ENCODE measurements at places on chromosomes 5 and 9. TPM values are rescaled to one million over a fixed set of nuclear protein-coding genes. Genes with fewer than 3 reads are reported as not detected.

The NME5 gene
- total RNA-seq = 0.22 TPM

The TAF1L gene
- not detected for total RNA-seq

The LMX1B gene
- not detected for total RNA-seq

The ZNF782 gene
- total RNA-seq = 3.7 TPM

The SPINK9 gene
- not detected for total RNA-seq

The TAS2R1 gene
- not detected for total RNA-seq

The LTC4S gene
- total RNA-seq = 0.73 TPM

The ABCA1 gene
- 63.3 TPM for total RNA-seq

GRCh38 chr9:124742940-124743339 lies 28.2 kb downstream of the NR6A1 start:
- no peak for DNase-seq

GRCh38 chr5:116038817-116039216 lies 6.5 kb downstream of the ARL14EPL start:
- no peak for DNase-seq

GRCh38 chr5:3678801-3679200 lies 83.2 kb downstream of the IRX1 start:
- DNase-seq = no peak

DNA sequence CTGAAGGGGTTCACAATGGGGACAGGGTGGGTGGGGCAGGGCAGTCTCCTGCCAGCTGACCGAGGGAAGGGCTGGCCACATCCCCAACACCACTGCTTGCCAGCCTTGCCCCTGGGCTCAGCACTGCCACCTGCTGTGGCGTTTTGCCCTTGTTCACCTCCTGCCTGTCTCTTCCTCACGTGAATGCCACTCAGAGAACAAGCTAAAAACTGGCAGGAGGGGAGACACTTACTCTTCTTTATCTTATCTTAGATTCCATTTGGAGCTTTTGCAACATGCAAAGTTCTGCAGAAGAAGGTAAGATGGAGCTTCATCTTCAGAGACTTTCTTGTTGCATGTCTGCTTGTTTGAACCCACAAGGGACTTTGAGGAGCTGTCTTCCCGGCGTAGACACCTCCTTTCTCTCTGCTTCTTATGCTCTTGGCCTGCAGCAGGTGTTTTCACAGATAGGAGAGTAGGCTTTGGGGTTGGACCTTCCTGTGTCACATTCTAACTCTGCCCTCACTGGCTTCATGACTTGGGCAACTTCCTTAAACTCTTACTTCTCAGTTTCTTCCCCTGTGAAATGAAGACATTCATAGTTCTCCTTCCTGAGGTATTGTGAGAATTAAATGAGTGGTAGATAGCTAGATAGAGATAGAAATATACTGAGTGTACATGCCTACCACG lies 4.1 kb downstream of the LRSAM1 start:
- peak; percentile 75 for DNase-seq

- DNase-seq = peak; percentile 99
Measured at GRCh38 chr5:181223058-181223728, at the start of gene TRIM41. Gene TRIM41, plus strand, starts transcription at chr5:181223281. Its CDS starts 719 bp downstream, at chr5:181224000.

GRCh38 chr5:136000932-136001331 lies 27.9 kb upstream of the TGFBI start:
- DNase-seq = no peak

- no peak for DNase-seq
Measured at GRCh38 chr9:79107911-79108676, 463.7 kb upstream of the TLE4 start.

- DNase-seq = no peak
Measured at GRCh38 chr5:64788156-64788555, 19.4 kb downstream of the CWC27 start.

DNA sequence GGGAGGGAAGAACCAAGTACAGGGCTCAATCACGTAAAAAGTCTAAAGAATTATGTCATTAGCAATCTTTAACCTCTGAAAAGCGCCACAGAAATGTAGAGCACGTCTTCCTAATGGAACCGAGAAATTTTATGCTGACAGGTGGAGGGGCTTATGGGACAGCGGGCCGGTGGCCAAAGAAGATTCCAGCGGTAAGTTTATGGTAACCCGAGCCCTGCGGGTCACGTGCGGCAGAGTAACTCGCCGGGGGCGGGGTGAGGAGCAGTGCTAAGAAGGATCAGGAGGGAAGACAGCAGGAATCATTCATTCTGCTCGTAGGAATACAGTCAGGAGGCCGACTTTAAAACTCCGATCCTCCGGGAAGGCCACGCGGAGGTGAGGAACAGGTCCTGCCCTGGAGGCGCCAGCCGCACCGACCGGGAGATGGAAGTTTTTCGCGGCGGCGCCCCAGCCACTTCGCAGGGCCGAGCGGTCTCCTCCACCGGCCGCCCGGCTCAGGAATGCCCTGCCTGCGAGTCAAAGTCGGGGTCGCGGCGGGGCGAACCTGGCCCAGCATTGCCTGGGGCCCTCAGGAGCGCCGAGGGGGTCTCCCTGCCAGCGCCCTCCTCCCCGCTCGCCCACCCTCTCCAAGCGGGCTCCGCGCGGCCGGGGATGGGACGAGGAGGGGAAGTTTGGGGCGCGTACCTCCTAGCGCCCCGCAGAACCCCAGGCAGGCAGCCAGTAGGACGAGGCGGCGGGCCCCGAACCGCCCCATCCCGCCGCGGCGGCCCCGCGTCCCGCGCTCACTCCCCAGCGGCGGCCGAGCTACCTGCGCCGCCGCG lies 101.8 kb downstream of the ESM1 start:
- no peak for DNase-seq

DNA sequence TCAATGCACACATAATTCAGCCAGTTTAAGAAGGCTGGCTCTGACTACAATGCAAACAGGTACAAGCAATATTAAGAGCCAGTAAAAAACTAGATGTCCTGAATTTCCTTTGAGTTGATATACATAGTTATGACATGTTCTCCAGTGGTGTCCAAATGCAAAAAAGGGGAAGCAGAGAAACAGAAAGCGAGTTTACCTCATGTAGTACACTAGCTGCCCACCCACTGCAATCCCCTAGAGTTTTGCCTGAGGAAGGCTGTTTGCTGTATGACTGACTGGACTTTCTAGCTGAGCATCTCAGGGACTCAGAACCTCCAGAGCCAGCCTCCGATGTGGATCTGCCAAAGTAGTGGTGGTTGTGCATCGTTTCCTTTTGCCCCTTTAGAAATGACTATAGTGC lies 44.8 kb upstream of the SLC1A3 start:
- no peak for DNase-seq

GRCh38 chr5:160621526-160621925 lies 199.9 kb downstream of the PTTG1 start:
- DNase-seq = no peak
